ENCODE measurements at places on chromosomes 2 and 18.

DNA sequence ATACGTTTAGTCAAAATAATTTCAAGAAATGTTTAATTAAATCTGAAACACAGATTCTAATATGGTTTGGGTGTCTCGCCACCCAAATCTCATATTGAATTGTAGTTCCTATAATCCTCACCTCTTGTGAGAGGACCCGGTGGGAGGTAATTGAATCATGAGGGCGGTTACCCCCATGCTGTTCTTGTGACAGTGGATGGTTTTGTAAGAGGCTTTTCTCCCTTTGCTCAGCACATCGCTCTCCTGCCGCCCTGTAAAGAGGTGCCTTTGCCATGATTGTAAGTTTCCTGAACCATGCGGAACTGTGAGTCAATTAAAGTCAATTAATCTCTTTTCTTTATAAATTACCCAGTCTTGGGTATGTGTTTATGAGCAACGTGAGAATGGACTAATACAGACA, 1045.1 kb upstream of the POU3F3 start:
- DNase-seq: no peak

GRCh38 chr2:190431907-190432306, 23.8 kb downstream of the MFSD6 start:
- no peak for DNase-seq

DNA sequence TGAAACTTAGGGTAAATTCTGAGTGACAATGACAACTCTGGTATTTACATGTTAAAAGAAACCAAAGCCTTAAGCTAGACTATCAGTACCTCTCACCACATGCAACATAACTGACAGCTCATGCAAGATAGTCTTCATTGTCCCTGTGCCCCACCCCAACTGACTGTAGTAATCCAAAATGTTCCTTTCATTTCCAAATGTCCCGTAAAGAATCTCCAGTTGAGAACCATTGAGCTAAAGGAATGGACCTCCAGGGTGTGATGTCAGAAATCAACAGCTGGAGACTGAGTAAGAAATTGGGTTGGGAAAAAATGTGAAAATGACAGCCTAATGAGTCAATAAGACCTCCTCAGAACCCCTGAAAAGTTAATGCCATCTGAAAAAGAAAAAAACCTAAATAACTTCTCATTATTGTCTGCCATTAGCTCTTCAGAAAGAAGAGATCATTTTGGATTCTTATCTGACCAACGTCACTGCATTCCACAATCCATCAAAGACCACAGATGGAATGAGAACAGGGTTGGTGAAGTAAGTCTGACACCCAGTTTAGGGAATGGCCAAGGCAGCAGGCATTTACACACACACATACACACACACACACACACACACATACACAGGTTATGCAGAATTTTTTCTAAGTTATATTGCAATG, 51.7 kb upstream of the ACVR2A start:
- no peak for DNase-seq

DNA sequence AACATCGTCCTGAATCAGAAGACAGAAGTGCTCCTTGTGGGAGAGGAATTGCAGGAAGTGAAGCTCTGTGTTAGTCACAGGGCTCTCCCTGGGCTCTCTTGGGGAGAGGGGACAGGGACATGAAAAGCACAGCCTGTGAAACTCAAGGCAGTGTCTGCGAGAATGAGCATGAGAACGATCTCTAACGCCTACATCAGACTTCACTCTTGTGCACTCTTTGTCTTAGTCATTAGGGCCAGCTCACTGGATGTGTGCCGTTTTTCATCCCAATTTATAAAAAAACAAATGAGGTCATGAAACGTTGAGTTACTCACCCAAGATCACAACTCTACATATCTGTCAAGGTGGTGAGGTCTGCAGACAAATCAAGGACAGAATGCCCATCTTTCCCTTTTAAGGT, 27.0 kb upstream of the TWIST2 start:
- no peak for DNase-seq

DNA sequence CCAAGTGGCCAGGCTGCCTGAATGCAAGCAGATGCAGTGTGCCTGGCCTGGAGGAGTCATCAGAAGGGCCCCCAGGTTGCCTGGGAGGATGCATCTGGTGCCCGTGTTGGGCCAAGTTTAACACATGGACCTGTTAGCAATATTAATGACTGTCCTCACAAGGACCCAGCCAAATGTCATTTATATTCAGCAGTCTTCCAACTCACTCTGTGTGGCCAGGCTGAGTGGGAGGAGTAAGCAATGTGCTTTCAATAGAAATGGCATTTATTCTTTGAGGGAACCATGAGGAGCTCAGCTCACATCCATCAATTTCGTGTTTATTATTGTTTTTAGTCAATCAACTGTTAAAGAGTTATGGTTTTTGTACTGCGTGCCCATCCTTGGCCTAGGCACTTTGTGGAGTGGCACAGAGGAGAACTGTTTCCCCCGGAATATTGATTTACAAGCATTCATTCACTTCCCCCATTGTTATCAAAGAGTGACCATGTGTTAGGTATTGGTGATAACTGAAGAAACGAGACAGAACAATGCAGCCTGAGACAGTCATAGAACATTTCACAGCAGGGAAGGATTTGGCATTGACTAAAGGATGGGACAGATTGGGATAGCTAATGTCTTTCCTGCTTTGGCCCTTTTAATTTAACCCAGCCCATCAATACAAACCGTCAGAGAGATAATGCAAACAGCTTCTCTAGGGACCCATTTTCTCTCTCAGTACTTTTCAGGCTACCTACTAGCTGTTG, 725.2 kb downstream of the TSN start:
- DNase-seq: no peak

DNA sequence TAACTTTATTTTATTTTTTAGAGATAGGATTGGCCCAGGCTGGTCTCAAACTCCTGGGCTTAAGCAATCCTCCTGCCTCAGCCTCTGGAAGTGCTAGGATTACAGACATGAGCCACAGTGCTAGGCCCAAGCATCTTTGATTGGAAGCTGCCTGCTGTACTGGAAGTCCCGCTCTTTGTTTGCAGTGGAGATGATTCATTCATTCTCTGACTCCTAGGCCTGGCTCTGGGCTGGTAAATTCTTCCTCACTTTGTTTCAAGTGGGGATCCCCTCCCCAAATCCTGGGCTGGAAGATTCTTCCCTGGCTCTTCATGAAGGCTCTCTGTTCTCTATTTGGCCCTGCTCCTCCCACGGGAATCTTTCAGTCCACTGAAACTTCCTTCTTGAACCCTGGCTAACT, 81.9 kb downstream of the NEURL3 start:
- no peak for DNase-seq

DNA sequence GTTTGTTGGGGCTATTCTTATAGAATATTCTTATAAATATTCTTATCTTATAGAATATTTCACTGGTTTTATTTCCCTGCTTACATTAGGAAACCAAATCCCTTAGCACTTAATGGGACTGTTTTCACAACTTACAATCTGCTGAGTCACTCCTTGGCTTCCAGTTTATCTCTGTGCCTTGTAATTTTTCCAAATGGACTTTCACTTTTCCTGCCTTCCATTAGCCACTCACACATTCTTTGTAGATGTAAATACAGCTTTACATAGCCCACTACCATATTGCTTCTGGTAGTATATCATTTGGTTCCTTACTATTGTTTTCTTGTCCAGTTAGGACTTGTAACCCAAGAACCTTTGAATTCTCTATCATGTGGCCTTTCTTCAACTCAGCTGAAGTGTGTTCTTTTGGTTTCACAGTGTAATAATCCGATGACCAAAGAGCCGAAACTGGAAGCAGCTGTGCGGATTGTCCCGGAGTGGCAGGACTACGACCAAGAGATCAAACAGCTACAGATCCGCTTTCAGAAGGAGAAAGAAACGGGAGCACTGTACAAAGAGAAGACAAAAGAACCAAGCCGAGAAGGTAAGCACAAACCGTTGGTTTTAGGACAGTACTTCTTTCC, 96.1 kb downstream of the UGGT1 start:
- peak; percentile 46 for DNase-seq

GRCh38 chr18:47265197-47265596, 13.7 kb upstream of the SKOR2 start:
- no peak for DNase-seq

GRCh38 chr2:178484245-178485041, 4.2 kb downstream of the PLEKHA3 start:
- DNase-seq: no peak

DNA sequence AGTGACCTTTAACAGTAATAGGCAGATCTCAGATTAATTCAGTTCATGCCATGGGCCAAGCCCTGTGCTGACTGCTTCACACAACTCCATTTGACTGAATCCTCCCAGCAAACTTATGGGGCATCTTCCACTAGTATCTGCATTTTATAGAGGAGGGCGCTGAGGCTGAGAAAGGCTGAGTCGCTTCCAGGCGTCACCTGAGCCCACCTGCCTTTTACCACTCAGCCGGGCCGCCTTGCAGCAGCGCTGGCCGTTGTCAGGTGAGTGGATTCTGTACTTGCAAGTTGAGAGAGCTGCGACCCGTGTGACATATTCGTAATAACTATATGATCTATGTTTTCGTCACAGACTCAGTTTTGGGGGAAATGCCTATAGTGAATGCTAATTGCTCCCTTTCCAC, 59.3 kb upstream of the B3GNT7 start:
- no peak for DNase-seq

- DNase-seq: no peak
Measured at GRCh38 chr18:64713284-64713683, 564.4 kb upstream of the LINC00305 start.

DNA sequence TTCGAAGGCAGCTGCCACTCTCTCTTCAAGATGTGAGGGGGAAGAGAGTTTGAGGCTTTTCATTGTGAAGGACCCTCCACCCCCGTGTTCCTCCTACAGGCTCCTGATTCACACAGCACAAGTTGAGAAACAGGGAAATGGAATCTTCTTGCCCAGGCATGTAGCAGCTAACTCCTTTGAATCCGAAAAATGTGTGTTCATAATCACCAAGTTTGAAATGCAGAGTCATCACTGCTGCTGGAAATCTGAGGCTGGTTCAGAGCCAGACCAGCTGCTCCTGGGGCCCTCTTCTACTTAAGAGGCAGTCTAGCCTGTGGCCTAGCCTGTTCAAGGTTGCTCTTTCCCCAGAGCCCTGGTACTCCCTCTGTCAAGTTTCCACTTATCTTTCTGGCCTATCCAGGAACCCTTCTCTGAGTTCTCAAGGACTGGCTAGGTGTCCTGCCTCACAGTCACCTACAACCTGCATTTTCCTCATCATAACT, 166.4 kb downstream of the TMEM247 start:
- DNase-seq: peak; percentile 88

GRCh38 chr2:158917121-158917520, 51.3 kb upstream of the TANC1 start:
- DNase-seq: no peak

GRCh38 chr2:140502951-140503630, 1627.7 kb downstream of the LRP1B start:
- DNase-seq: peak; percentile 88

DNA sequence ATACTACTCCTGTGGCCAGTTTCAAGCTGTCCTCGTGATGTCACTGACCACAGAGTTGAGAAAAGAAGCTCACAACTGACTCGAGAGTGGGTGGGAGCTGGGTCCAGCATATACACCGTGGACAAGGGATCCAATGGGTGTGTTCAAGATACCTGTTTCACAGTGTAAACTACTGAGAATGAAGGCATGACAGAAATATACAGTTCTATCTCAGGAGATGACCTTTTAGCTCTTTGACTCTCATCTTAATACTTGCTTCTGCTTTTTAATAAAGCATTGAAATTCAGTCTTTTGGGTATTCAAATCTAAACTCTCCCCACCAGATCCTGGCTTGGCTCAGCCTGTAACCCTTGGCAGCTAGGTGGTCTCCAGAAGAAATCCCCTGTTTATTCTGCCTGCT, 130.1 kb downstream of the MAP2 start:
- DNase-seq: no peak
